ENCODE measurements at places on chromosomes 1 and 21.

DNA sequence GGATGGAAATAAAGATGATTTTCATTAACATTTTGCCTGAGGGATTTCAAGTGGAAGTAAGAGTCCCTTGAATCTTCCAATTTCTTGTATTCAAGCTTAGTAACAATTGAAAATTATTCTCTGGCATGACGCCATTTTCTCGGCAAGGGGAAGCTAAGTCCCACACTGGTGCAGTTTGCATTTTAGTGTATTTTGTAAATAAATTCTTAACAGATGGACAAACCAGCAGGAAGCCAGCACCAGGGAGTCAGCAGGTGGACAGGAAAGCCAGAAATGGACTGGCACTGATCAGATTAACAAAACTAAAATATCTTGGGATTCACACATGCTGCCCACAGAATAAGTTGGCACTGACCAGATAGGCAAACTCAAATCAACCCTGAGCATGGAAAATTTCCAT, 311.3 kb downstream of the LRRIQ3 start:
- no peak for DNase-seq

DNA sequence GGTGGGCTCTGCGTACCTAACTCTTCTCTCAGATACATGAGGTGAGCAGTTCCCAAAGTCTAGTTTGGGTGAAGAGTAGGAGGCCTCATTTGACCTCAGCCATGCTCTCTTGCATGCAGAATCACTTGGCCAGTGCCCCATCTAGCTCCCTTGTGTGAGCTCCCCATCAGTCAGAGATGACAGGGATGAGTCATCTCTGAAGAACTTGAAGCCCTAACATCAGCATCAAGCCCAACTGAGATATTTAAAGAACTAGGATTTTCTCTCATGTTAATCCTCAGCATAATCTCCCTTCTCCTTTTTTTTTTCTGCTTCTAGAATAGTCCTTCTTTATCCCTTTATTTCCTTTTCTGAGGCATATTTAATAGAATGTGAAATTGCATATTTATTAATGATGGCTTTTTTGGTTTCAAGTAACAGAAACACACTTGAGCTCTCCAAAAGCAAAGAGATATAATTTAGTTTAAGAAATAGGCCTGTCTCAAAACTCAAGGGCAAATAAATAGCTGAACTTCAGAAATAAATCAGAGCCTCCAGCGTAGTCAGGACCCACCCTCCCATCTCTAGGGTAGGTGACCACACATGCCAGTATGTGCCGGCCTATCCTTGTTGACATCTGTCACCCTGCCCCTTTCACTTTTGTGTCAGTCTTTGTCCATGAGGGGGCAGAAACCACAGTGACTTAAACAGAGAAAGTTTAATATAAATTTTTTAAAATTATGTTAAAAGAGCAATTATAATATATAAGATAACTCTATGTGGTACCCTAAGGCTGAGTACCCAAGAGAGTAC, 112.3 kb downstream of the TSEN15 start:
- DNase-seq: no peak

GRCh38 chr1:38870996-38871395, 2.2 kb downstream of the MYCBP start:
- DNase-seq: no peak

DNA sequence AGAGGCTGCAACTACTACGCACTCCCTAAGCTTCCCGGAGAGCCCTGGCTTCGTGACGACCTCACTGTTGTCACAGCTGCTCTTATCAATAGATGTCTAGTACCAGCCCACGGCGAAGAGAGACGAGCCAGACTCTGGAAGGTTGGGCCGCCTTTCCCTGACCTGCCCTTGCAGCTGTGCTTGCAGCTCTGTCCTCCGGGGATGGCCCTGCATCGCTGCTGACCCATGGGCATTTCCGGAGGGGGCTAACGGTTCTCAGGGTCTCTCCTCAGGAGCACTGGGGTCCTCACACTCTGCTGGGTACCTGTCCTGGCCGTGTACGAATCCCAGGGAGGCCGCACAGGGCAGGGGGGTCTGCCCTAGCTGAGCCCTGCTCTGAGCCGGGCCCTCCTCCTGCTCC, 93.8 kb upstream of the COL6A1 start:
- DNase-seq: no peak

- no peak for DNase-seq
These were observed 649.5 kb upstream of the CAMK1G start for GRCh38 chr1:208933984-208934525.

- DNase-seq: no peak
These were observed 205.6 kb upstream of the GJB5 start for GRCh38 chr1:34549199-34549598.

GRCh38 chr1:187264995-187265602, 436.4 kb downstream of the PLA2G4A start:
- DNase-seq: no peak

DNA sequence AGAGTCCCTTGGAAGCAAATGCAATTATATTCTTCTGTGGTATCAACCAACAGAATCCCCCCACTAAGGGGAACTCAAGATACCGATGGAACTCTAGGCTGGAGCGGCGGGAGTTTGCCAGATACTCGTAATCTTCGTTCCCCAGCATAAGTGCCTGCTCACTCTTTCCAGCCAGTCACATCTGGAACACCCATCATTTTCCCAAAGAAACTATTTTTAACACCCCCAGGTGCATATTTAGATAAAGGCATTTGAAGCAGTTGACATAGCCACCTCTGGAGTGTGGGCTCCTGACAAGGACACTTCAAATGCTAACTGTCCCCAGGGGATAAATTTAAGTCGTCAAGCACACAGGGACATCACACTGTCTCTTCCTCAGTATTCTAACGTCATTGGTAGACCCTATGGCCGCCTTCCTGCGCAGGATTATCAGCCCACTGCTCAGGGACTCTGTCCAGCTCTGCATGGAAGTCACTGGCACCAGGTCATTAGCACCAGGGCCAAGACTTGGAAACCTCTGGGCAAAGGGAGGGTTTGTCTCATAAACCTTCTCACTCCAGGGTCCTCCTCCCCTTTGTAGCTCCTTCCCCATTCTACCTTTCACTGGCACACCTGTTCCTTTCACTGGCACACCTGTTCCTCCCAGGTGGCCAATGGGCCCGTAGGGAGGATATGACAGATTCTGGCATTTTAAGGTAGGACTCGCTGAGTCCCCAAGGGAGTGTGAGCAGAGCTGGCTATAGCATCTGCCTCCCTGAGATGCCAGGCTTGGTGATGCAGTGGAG, 48.8 kb downstream of the H3-3A start:
- no peak for DNase-seq

DNA sequence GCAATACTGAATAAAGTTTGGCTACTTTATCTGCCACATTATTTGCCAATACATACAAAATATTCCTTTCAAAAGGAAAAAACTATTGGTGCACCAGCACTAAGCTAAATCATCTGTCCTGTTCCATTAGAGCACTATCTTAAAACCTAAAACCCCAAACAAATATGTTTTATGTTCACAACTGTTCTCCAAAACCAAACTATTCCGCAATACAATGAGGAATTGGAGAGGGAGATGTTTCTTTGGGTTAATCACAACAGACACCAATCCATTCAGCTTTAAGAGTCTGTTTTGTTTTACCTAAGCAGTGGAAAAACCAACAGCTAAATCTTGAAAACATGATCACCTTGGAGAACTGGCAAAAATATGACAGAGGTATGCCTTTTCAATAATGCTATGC, 85.1 kb downstream of the ZNF644 start:
- no peak for DNase-seq

- DNase-seq: no peak
These were observed 6.8 kb downstream of the TP73 start for GRCh38 chr1:3659093-3659492.

DNA sequence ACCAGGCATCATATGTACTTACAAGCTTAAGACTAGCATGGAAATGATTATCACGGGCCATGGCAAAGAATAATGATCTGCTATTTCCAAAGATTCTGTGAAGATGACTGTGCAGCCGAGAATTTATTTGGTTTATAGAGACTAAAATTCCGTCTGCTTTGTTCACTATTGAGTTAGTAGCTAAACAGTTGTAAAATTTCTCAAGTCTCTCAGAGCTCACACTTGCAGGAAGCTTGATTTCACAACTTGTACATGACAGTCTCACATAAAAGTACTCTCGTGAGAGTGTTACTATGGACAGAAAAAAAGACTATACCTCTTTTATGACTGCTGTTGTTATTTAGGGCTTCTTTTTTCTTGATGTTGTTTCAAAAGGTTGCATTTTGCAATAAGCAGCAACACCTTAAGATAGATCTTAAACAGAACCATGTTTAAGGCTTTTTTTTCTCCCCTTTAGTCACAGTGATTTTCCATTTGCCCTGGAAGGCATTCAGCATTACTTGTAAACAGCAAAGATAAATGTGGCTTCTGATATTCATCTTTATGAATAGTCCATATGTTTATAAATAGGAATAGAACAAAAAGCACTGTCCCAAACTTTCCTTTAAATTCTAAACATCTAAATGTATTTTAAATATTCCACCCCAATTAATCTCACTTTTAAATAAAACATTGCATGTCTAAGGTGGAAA, 24.8 kb downstream of the ST6GALNAC5 start:
- no peak for DNase-seq

- DNase-seq: no peak
These were observed 2.6 kb upstream of the CC2D1B start for GRCh38 chr1:52368383-52369172.

DNA sequence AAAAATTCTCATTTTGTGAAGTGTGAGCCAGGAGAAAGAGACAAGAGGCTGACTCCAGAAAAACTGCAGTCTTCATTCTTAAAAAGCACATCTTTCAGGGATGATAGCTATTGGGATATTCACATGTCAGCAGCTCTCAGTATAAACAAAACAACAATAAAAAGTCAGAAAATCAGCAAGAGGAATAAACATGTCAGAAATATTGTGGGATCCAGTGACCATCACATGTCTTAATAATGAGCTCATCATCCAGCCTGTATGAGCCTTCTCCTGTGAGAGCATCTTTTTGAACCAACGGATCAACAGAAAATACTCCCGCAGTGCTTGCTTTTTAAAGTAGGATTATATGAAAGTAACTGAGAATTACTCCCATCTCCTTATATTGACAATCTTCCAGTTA, 241.6 kb downstream of the SMYD3 start:
- DNase-seq: no peak

GRCh38 chr1:239954836-239955235, 136.8 kb upstream of the FMN2 start:
- no peak for DNase-seq

DNA sequence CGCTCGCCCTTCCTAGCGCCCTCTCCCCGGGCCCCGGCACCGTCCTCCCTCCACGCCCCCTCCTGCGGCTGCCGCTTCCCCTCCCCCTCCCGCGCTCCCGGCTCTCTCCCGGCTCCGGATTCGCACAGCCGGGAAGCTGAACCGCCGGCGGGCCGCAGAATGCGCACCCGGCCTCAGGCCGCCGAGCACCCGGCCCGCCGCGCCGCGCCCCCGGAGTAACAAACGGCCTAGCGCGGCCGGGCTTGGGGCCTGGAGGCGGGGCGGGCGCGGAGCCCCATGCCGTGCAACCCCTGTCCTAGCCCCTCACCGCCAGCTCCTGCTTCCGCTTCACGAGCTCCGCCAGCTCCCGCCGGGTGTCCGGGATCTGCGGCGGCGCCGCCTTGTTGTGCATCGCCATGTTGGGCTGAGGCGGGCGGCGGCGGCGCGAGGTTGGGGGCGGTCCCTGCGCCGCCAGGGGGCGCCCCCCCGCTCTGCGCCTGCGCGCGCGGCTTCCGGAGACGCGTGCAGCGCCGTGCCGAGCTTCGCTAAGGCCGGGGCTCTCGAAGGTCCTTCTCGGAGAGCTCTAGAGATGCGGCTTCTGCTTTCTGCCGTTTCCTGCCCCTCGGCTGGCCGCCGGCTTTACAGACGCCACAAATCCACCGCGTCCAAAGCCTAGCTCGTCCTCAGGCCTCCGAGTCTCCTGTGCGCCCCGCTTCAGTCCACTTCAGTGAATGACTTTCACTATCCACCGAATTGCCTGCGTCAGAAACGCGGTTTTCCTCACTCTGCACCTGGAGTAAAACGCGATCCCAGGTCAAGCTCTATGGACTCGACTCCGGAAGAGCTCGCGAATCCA, at the start of gene MEAF6:
MEAF6 (minus strand) TSS at position 417 of the 835 bp plus-strand sequence; CDS start at position 397, 20 bp downstream.
- no peak for DNase-seq

GRCh38 chr1:155607708-155608107, 2.3 kb upstream of the MSTO1 start:
- DNase-seq: no peak

DNA sequence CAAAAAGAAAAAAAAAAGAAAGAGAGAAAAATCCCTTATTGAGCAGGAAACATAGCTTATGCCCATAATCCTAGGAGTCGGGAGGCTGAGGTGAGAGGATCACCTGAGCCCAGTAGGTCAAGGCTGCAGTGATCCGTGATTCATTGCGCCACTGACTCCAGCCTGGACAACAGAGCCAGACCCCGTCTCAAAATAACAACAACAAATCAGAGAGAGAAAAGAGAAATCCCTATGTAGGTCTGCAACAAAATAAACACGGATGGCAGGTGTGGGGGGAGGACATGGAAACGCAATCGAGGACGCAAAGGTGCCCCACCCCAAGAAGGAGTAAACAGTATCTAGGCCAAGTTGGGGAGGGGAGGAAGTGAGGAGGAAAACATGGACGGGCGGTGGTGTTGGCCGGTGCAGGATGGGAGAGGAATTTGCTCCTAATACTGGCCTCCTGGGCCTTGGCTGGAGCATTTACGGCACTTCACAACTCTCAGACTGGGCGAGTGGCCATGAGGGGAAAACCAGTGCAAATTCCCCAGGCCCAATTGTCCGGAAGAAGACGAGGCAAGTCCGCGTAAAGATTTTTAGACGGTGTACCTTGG, 609 bp upstream of the CHTOP start:
- no peak for DNase-seq

GRCh38 chr1:183023146-183023600, at the start of gene LAMC1:
Gene LAMC1, plus strand, starts transcription at chr1:183023420. Its CDS starts 297 bp downstream, at chr1:183023717.
- DNase-seq: peak; percentile 14

DNA sequence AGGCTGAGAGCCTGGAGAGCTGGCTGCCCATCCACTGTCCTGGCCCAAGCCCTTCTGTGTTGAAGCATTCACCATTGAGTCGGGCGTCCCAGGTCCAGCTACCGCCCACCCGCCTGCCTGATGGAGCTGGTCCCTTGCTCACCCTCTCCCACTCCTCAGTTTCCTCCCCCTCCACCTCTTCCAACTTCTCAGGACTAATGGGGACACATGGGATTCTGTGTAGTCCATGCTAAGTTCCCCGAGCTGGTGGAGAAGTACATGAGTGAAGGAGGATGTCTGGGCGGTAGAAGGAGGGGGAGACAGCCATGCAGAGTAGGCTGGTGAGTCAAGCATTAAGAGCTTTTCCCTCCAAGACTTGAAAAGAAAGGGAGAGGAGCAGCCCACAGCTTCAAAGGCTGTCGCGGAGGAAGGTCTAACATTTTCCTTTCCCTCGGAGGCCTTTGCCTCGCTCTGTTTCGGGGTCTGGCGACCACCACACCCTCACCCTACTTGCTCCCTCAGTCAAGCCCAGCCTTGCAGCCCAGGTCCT, 561 bp downstream of the SLC26A9 start:
- no peak for DNase-seq

DNA sequence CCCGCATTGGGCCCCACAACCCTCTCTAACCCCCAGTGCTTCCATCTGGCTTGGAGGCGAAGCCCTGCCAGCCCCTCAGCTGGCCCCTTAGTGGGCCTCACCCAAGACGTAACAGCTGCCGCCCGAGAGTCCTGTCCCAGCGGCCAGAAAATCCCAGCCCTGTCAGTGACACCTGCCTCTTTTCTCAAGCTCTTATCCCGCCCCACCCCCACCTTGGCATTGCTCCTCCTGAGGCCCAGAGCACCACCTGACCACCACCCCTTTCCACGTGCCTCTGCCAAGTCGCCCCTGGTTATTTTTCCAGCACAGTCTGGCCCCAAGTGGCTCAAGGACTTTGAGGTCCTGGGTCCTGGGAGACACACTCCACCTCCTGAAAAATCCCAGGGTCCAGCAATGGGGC, 5.9 kb upstream of the CTRC start:
- no peak for DNase-seq

GRCh38 chr1:199546323-199546722, 481.2 kb upstream of the NR5A2 start:
- no peak for DNase-seq

Data from cortex of kidney (tissue), 1 donor.